ENCODE measurements at places on chromosomes 12 and 14.

DNA sequence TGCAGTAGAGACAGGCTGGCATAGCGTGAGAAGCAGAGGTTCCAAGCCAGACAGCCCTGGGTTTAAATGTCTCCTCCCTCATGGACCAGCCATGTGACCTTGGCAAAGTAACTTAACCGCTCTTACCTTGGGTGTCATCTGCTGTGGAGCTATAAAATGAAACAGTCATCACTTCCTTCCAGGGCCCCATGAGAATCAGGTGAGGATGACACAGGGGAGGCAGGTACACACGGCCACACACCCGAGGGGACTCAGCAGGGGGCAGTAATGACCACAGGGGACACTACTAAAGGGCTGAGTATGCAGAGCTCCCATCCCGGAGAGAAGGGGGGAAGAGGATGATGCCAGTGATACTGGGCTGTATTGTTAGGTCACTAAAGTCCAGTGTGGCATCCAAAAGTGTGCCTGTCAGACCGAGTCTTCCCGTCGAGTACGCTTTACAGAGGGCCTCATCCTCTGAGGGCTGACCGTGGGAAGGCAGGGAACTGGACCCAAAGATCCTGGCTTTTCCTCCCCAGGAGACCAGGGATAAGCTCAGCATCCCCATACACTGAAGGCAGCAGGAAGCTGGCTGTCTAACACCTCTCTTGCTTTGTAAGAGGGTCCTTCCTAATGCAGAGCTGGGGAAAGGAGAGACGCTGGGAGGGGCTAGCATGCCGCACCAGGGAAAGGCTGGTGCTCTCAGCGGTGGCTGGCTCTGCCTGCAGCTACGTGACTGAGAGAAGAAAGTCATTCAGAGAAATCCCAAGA, 94.2 kb downstream of the SINHCAF start:
- DNase-seq = no peak

DNA sequence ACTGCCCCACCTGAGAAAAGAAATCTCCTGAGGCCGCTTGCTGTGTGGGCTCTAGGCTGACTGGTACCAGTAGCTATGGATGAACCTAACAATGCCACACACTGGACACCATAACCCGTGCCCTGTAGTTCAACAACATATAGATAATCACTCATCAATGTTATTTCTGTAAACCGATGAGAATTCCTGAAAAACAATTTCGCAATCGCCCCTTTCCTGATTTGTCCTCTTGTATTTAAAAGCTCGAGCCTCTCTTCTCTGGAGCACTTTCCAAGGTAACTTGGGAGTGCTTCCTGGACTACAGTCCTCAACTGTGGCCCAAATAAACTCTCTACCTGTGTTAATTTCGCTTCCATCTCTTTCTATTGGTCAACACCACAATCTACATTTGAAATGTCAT, 26.1 kb upstream of the PPP2R5C start:
- no peak for DNase-seq

DNA sequence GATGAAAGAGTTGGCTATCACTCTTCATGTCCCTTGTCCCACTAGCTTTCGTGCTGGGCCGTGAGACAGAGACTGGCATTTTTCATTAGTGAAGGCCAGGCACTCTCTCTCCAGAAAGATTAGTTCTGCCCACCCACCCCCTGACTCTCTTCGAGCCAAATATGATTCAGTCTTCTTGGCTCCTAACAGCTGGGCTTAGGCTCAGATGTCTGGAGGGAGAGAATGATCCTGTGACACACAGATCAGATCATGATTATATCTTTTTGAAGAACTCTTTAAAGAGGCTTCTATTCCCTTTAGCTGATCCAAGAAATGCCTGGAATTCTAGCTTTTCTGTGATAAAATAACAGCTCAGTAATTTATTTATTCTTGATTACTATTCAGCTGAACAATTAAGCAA, 5.2 kb upstream of the GNG2 start:
- DNase-seq = no peak

GRCh38 chr12:116465856-116466255, 93.3 kb upstream of the MAP1LC3B2 start:
- no peak for DNase-seq

DNA sequence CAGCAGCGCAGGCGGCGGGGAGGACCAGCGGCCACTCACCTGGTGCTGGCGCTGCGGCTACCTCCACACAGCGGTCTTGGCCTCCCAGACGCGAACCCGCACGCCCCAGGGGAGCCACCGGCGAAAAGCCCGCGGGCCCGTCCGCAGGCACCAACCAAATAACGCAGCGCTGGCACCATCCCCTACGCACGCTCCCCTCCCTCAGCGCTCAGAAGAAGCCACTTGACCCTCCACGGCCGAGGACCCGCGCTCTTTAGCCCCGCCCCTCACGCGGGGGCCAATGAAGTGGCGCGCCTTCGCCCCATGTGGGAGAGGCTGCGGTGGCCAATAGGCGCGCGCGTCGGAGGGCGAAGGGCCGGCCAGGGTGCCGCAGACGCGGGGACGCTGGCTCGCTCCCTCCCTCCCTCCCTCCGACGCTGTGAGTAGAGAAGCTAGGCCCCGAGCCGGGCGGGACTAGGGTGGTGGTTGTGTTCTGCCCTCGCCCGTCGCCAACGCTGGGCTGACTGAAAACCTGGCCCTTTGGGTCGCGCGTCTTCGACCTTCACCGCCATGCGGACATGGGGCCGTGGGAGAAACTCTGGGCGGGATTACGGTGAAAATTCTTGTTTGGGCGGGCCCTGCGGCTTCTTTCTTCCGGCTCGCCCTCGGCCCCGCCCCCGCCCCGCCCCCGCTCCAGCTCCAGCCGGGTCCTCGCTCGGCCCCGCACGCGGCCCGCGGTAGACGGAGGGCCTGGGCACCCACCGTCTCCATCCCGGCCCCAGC, at the start of the genes DMAC2L and L2HGDH:
DMAC2L (plus strand) TSS at position 353 of the 762 bp plus-strand sequence. CDS start 9,164 bp downstream, outside the sequence.
L2HGDH (minus strand) TSS at position 258 of the 762 bp plus-strand sequence; CDS start at position 179, 79 bp downstream.
- peak; percentile 88 for DNase-seq

DNA sequence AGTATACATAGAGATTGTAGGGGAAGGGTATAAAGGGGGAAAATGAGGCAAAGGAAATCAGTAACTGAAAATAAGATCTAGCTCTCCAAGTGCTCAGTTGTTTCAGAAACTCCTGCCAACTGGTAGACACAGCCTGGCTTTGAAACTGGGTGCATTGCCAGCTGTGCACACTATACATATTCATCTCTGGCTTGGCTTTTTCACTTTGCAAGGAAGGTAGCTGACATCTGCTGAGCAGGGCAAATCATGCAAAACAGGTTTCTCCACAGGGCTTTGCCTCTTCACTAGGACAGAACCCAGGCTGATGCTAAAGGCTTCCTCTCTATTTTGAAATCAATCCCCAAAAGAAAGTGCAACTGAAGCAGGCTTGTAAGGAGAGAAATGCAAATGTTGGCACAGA, 101.5 kb downstream of the HELB start:
- DNase-seq = no peak

- DNase-seq = no peak
Observed at GRCh38 chr12:94756789-94757188, 106.4 kb upstream of the TMCC3 start.

DNA sequence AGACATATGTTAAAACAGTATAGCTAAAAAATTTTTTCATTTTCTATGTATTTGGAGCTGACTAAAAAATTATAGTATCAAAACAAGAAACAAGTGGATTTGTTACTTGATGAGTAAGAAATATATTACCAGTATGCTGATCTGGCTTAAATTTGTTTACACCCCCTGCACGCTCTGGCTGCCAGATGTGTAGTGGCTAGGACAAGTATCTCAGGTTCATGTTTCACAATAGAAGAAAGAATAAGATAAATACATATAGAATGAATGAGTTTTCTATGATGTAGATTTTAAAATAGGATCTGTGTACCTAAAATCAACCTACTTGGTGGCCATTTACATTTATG, 13.1 kb downstream of the NAA30 start:
- no peak for DNase-seq

DNA sequence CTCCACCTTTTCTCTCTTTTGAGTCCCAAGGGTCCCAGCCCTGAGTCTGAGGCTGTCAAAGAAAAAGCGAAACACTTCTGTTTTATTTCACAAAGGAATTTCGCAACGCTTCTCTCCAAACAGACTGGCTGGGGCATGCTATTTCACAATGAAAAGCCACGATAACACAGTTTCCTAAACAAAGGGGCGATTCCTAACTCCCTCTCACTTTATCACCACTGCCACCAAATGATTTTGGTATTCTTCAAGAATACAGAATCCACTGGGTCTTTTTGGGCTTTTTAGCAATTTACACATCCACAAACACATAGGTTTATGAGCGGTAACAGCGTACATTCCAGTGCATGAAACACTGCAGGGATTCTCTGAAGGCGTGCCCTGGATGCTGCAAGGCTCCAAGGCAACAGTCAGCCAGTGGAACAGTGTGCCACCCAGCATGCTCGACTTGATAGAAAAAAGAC, 161.2 kb downstream of the DAD1 start:
- no peak for DNase-seq

- no peak for DNase-seq
Observed at GRCh38 chr14:99815696-99816095, 22.5 kb downstream of the EML1 start.

DNA sequence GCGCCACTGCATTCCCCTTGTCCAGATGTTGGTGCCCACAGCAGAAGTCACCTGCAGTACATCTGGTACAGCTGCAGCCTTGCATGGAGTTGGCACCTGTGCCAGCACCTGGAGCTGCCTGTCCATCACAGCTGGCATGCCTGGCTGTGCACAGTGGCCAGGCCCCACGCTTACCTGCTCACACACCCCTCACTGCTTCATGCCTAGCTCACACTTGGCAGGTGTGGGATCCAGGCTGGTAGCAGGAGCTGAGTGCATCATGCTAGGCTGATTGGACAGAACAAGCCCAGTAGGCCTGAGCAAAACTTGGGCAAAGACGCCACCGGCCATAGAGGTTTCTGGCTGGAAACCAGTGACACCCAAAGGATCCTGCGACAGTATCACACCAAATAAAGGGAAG, 402.8 kb downstream of the FOXG1 start:
- DNase-seq = no peak

- DNase-seq = no peak
Observed at GRCh38 chr12:40078266-40078665, 27.6 kb downstream of the SLC2A13 start.

DNA sequence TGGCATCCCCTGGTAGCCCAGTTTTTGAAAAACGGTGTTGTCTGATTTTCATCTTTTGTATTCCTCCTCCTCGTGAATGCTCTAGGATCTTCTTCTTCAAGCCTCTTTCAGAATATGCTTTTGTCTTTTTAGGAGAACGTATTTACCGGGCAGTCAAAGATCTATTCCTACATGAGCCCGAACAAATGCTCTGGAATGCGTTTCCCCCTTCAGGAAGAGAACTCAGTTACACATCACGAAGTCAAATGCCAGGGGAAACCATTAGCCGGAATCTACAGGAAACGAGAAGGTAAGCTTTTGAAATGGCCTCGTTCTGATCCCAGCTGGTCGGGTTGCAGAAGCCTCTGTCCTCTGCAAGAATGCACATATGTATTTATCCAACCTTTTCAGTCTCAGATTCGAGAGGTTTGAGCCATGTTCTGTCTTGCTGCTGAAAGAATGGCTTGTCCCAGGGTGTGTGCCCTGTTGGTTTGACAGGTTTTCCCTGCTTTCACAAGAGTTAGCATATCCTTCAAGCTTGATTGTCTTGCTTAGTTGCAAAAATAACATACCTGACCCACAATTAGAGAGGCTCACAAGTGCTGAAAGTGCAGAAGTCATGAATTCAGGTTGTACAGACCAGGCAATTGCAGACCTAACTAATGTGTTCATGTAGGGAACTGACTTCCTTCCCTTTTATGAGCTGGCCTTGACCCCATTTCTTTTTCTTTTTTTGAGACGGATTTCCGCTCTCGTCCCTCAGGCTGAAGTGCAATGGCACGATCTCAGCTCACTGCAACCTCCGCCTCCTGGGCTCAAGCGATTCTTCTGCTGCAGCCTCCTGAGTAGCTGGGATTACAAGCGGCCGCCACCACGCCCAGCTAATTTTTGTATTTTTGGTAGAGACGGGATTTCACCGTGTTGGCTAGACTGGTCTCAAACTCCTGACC, 6.8 kb downstream of the KMT5A start:
- DNase-seq = no peak

DNA sequence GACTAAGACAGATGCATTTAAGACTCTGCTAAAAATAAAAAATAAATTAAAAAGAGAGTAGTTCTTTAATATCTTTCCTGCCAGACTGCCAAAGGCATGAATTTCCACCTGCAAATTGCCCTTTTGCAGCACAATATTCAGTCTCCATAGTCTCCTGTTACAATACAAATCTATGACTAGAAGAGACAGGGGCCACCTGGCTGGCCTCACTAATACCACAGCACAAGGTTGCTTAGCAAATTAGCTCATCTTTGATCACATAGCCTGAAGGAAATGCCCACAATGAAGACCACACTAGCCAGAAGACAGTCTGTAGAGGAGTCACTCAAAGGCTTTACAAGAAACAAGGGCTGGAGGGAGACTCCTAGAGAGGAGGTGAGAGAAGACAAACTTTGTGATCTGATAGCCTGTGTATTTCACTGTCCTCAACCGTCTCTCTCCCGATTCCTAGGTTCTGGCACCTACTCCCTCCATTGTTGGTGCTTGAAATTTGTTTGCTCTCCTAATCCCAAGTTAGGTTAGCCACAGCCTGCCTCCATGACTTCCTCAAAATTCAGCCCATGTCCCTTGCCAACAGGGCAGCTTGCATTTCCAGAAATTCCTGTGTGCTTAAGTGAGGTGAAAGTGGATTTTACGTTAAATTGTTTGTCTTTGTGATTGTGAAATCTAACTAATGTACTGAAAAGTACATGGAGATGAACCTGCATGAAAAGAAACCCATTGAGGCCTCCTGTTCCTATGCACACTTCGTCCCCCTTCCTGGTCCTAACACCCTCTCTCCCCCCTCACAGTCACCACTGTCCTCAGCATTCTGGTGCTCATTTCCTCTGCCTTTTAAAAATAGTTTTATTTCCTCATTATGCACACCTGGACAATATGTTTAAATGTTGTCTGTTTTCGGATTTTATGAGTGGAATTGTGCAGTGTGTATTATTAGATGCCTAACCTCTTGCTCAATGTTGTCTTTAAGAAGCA, 88.7 kb upstream of the PLXNC1 start:
- DNase-seq = no peak

DNA sequence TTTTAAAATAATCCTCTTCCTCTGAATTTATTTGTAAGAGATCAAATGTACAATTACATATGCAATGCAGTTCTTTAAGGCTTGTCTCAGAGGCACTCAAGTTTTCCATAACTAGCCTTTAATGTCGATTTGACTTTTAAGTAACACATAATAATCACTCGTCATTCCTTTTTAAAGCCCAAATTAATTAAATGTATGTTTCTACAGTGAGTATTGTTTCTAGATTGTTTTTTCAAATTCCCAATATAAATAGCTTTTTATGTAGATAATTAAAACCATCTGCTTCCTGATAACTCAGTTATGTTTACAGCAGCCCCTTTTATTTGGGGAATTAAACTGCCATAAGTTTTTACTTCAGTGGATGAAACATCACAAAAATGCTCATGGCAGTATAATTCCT, 185.1 kb downstream of the ETNK1 start:
- no peak for DNase-seq

- DNase-seq = no peak
Observed at GRCh38 chr14:68634874-68635595, 157.8 kb downstream of the ZFP36L1 start.

GRCh38 chr14:68586896-68587751, 205.7 kb downstream of the ZFP36L1 start:
- no peak for DNase-seq

- no peak for DNase-seq
Observed at GRCh38 chr14:20750194-20750593, 4.5 kb downstream of the EDDM3A start.

Data from hypothalamus (tissue), 51 donors.